Sigmoid colon (tissue), 7 donors: ENCODE measurements at places on chromosomes 6 and 20. TPM values are rescaled to one million over a fixed set of nuclear protein-coding genes. Genes with fewer than 3 reads are reported as not detected.

The TP53TG5 gene
- total RNA-seq = 0.36 TPM

The GCM1 gene
- total RNA-seq = not detected

The CTSA gene
- 58.5 TPM for total RNA-seq

The SNAP91 gene
- 1.8 TPM for total RNA-seq

The OPRM1 gene
- 0.49 TPM for total RNA-seq

The BMP6 gene
- total RNA-seq = 1.5 TPM

The CFB gene
- 33.5 TPM for total RNA-seq

- no peak for DNase-seq
Measured at GRCh38 chr20:48154040-48154765, 368.9 kb upstream of the SULF2 start.

DNA sequence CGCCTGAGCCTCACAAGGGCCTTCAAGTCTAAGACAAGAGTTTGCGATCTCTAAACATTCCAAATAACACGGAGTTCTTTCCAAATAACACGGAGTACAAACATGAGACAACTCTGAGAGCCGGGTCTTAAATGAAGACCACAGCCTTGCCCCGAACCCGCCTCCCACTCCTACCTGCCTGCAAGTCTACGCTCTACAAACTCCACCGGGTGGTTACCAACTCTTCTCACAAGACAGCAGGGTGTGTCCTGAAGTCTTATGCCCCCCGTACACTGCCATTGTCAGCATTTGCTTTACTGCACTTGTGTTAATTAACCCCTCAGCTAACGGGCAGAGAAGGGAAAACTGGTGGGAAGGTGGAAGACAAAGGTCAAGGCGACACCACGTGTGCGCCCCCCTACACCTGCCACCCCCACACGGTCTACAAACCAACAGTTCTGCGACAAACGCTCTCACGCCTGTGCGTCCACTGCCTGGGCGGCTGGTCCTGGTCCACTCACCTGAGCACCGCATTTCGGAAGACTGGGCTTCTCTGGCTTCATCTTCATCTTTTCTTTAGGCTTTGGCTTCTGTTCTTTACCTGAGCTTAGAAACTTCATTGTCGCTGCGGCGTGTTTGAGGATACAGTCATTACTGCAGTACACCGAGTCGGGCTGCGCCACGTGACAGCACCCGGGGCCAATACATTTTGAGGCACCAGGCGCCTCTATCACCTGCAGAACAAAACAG lies 19.5 kb downstream of the DIDO1 start:
- no peak for DNase-seq

- no peak for DNase-seq
Measured at GRCh38 chr6:147759536-147759935, 251.0 kb downstream of the SAMD5 start.

- DNase-seq = no peak
Measured at GRCh38 chr6:56690519-56691285, 48.0 kb upstream of the DST start.

- peak; percentile 65 for DNase-seq
Measured at GRCh38 chr6:116461932-116462885, 1.0 kb downstream of the CALHM6 start.

DNA sequence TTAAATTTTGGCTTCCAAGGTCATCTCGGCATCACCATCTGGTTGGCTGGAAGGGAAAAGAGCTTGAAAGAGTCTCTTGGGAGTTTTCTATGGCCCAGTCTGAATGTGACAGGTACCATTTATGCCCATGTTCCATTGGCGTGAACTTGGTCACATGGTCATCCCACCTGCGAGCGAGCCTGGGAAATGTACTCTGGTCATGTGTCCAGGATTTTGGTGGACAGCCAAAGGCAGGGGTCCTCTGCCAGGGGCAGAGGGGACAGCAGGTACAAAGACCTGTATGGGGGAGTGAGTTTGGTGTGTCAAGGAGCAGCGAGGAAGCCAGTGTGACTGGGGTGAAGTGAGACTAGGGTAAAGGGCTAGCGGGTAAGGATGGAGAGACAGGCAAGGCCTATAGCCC lies 112.6 kb downstream of the CDC5L start:
- no peak for DNase-seq

GRCh38 chr6:31663961-31664789 lies 622 bp downstream of the GPANK1 start:
- peak; percentile 88 for DNase-seq

GRCh38 chr6:51303338-51303737 lies 484.7 kb downstream of the TFAP2B start:
- DNase-seq = no peak

- no peak for DNase-seq
Measured at GRCh38 chr6:48560408-48560807, 449.4 kb upstream of the PTCHD4 start.

GRCh38 chr6:10437891-10438290 lies 23.0 kb upstream of the TFAP2A start:
- no peak for DNase-seq

GRCh38 chr20:39676857-39677391 lies 714.8 kb downstream of the DHX35 start:
- no peak for DNase-seq

DNA sequence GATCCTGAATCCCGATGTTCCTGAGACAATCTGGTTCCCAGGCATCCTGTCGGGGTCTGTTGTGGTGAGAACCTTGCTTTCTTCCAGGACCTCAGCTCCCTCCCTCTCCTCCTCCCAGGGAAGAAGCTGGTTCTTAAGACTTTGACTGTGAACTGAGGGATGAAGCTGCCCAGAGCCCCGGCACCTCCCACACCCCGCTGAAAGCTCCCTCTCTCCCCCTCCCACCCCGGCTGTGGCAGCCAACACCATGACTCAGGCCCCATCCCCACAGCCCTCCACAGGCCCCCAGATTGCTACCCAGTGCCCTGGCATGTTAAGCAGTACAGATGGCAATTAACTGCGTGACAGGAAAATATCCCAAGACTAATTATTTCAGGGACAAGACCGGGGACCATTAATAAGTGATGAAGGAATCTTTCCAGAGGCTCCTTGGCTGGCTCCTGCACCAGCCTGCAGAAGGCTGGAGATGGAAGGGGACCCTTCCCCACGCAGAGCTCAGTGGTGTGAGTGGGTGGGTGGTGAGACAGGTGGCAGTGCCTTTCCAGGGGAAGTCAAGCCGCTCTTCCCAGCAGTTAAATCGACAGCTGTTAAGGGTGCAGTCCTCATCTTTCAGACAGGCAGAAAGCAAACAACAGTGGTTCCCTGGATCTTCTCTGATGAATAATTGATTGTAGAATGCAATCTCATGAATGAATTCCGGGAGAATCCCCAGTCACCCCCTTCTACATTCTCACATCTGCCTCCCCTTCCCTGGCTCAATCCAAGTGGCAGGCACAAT lies 237.9 kb downstream of the LRFN2 start:
- peak; percentile 40 for DNase-seq

- DNase-seq = no peak
Measured at GRCh38 chr6:11552442-11552841, 14.9 kb downstream of the TMEM170B start.

- DNase-seq = no peak
Measured at GRCh38 chr6:142265476-142265875, 36.3 kb upstream of the ADGRG6 start.

DNA sequence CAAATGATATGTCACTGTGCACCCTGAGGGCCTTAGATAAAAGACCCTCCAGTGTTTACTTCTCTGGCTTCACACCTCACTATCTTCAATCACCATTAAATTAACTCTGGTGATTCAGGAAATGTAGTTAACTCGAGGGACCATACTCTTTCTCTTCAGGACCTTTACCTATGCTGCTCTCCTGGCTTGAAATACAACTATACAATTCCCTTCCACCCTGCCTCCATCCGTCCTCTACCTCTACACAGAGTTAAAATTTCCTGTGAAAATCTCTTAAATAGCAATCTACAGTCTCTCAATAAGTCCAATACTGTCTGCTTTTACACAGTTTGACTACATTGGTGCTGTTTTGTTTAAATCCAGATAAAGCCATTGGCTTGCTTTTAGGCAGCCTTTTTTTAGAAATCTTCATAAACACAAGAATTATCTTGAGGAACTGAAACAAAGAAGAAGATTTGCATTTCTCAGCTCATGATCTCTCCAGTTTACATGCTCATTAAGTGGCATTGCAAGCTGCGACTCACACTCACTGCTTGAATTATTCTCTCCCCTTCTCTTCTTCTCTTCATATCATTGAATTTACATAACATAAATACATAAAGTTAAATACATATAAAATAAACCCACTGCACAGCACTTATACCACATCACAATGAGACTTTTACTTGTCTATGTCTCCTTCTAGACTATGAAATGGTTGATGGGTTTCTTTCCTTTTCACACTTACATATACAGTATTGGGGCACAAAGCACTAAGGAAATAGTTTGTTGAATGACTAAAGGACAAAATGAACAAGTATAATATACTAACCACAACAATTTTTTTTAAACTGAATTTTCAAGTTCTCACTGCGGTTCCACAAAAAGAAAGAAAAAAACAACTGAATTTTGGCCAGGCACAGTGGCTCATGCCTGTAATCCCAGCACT lies 239.0 kb upstream of the KCNQ5 start:
- no peak for DNase-seq

- DNase-seq = no peak
Measured at GRCh38 chr20:45340951-45341350, 7.3 kb downstream of the SDC4 start.

DNA sequence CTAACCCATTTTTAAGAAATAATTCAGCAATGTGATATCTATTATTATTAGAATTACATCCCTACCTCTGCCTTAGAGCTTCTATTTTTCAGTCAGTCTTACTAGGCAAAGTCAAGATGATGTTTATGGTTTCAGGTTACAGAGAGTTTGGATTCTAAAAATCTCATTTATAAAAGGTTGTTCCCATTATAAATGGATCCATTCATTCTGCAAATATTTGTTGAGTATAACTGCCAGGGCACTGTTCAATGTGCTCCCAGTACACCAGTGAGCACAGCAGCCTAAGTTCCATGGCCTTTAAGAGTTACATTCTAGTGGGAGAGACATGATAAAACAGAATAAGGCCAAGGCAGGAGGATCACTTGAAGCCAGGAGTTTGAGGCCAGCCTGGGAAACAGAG lies 75.9 kb upstream of the EYA4 start:
- DNase-seq = no peak

DNA sequence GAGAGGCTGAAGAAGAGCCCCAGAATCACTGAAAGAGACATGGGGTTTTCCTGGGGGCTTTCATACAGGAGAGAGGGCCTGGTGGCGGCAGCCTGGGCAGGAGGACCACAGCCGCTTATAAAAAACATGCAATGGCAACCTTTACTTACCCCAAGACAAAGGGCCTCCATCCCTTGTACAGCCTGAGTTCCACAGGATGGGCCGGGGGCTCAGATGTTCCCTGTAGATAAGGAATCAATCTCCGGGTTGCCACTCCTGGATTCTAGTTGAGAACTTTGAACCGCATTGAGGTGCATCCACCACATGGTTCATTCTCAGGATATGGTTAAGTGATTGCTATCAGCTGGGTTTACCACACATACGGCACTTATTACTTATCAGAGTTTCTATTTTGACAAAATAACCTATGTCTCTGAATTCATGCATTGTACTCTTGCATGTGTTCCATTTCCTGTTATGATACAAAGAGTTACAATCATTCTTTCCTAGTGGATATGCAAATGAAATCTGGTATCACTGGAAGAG lies 677.6 kb downstream of the KIF16B start:
- DNase-seq = no peak

DNA sequence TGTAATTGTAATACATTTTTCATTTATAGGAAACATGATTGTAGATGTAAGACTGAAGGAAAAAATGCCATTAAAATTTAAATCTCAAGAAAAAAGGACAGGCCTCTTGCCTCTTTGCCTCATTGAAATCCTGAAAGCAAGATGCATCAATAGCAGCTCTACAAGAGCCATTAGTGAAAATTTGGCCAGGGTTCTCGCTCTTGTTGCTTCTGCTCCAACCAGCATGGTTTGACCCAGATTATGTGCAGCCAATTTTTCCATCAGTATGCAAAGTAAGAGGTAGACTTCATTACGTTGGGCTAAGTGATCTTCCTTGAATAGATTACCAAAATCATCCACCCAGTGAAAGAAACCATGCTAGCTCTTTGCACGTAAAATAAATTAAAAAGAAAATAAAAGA lies 106.6 kb downstream of the SGK1 start:
- DNase-seq = no peak
